NCI-H1092 (cell line): ENCODE measurements at places on chromosomes 7 and 10.

DNA sequence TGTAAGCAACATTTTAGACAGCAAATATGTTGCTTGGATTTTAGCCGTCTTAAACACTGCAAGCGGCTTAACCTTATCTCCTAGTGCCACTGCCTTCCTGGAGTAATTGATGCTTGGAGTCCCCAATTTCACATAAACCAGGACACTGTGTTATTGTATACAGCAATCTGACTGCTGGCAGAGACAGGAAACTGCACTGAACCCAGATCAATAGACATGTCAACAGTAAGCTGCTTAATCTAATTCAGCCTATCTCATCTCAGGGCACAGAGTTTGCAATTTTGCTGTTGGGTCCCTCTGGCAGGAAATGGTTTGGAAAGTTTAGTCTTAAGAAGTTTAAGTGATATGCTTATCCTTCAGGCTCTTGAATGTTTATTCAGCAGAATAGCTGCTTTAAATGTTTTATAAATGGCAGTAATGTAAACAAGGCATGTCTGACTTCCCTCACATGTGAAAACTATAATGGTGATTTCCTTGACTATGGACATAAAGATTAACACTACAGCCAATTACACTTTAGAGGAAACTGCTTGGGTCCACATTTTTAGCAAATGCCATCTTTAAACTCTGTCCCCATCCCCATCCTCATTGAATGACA lies 598.6 kb downstream of the PARD3 start:
- DNase-seq = no peak

GRCh38 chr7:158096582-158096981 lies 491.0 kb downstream of the PTPRN2 start:
- DNase-seq = no peak

DNA sequence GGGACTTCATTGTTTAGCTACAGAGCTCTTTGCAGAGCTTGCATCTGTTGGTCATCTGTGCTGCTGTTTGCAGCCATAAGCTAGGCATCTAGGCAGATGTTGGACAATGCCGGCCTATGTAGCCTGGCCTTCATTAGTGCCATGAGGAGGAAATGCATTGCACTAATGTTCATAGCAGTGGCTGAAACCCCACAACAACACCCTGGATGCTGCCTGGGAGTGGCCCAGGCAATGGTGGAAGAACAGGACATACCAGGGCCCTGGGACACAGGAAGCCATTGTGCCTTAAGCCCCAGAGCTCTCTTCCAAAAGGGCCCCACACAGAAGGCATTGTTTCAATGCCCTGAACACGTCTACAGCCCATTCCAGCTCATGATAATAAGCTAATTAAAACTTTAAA lies 131.5 kb upstream of the LYZL1 start:
- DNase-seq = no peak

- DNase-seq = no peak
Observed at GRCh38 chr10:125158601-125159485, 1.5 kb downstream of the CTBP2 start.

DNA sequence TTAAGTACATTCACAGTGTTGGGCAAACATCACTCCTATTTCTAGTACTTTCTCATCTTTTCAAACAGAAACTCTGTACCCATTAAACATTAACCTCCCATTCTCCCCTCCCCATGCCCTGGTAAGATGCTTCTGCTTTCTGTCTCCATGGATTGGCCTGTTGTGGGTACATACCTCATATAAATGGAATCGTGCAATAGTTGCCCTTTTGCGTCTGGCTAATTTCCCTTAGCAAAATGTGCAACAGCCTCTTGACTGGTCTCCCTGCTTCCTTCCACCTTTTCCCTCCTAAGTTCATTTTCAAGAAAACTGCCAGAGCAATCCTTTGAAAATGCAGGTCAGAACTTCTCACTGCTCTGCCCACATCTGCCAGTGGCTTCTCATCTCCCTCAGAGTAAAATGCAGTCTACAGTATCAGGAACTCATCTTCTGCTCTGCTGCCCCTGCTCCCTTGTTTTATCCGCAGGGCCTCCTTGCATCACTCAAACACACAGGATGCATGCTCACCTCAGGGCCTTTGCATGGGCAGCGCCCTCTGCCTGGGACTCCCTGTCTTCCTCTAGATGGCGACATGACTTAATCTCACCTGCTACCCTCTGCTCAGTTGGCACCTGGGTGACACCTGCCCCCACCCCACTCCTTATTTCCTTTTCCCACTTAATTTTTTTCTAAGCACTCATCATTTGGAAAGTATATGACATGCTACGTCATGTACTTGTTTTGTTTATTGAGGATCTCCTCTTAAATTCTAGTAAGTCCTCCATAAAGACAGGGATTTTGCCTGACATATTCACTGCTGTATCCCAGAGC lies 44.3 kb upstream of the ECHDC3 start:
- DNase-seq = no peak

DNA sequence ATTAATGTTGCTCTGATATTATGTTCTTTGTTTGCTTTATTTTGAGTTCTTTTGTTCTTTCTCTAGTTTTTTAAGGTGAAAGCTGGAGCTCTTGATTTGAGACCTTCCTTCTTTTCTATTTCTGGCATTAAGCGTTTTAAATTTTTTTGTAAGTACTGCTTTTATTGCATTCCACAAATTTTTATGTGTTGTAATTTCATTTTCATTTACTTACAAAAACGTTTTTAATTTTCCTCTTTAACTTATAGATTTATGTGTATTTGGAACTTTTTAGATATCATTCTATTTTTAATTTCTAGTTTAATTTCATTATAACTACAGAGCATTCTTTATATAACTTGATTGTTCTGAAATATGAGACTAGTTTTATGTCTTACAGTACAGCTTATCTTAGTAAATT lies 395.6 kb downstream of the ETV1 start:
- DNase-seq = no peak

GRCh38 chr7:27175626-27176523 lies 1.8 kb upstream of the HOXA10 start:
- DNase-seq = no peak

DNA sequence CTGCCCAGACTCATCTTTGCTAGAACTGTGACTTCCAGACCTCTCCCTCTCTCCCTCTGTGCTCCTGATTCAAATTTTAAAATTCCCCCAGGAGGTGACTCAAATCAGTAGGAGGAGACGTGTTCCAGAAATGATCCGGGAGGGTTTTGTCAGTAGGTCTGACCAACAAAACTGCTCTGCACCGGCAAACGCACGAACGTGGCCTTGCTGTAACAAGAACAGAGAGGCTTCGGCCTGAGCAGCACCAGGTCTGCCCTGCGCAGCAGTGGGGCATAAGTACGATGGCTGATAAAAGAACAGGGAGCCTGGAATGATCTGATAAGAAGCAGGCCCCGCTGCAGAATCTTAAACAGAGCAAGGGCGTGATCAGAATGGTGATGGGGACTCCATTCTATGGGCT lies 152.7 kb upstream of the AUTS2 start:
- DNase-seq = no peak

- DNase-seq = no peak
Observed at GRCh38 chr10:121536310-121536913, 61.8 kb downstream of the FGFR2 start.

DNA sequence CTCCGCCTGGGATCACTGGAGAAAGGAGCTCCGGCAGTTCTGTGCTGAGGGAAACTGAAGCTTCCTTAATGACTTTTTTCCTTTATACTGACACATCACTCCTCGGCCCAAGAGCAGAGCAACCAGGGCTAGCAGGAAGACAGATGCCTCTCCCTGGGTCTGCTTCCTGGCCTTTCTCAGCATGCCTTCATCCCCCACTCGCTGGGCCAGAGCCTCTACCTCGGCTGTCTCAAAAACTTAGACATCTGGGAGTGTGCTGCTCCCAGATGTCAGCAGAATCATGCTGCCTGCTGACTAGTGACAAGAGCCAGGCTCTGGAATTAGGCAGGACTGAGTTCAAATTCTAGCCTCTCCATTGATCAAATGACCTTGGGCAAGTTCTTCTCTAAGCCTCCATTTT lies 24.4 kb upstream of the LRRC4 start:
- DNase-seq = no peak

- no peak for DNase-seq
Observed at GRCh38 chr7:106344861-106345260, 60.1 kb upstream of the NAMPT start.

DNA sequence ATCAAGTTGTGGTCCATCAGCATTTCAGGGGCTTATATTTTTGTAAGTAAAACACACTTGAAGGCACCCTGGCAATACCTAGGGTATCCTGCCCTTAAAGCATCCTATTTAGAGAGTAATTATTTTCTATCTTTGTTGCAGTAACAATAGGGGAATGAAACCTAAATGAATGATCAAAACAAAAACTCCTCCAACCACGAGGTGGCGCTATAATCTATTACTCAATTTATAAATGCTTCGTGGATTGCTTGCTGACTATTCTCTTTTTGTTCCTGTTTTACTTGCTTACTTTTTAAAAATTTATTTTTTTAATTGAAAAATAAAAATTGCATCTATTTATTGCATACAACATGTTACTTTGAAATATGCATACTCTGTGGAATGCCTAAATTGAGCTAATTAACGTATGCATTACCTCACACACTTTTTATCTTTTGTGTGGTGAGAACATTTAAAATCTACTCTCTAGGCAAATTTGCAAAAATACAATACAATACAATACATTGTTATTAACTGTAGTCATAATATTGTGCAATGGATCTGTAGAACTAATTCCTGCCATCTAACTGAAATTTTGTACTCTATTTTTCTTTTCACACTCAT lies 147.7 kb upstream of the BMPER start:
- peak; percentile 18 for DNase-seq

DNA sequence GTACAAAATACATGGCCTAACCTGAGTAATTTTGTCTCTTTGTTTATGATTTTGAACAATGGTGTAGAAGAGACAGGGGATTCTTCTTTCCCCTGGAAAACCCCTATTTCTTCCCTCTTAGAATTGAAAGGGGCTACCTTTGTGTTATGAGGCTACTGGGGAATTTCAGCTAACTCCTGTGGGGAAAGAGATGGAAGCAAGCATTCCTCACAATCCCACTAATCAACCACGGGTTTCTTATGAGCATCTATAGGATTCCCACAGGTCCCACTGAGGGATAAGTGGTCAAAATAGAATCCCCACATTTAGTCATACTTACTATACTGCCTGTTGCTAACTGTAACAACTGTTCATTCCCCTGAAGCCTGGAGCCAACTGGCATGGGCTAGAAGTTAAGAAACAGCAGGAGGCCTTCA lies 32.2 kb upstream of the ITGB8 start:
- no peak for DNase-seq

- no peak for DNase-seq
Observed at GRCh38 chr10:43665054-43665453, 16.4 kb upstream of the ZNF32 start.

DNA sequence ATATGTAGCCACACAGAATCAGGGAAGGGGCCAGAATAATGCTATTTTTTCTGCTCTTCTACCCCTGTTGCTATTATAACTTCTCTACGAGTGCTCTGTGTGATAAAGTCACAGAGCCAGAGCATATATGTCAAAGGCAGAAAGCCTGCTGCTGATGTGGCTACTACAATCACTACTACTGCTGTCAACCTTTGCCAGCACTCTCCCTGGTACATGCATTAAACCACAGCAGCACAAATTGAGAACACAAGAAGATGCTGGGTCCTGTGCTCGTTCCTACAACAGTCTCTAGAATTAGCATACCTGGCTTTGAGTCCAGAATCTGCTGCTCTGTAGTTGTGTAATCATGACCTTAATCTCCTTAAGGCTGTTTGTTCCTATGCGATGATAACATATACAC lies 108.6 kb downstream of the SEMA3A start:
- DNase-seq = no peak

- no peak for DNase-seq
Observed at GRCh38 chr10:106914016-106914415, 250.5 kb downstream of the SORCS1 start.

GRCh38 chr7:129122751-129123509 lies 21.6 kb upstream of the TSPAN33 start:
- no peak for DNase-seq

DNA sequence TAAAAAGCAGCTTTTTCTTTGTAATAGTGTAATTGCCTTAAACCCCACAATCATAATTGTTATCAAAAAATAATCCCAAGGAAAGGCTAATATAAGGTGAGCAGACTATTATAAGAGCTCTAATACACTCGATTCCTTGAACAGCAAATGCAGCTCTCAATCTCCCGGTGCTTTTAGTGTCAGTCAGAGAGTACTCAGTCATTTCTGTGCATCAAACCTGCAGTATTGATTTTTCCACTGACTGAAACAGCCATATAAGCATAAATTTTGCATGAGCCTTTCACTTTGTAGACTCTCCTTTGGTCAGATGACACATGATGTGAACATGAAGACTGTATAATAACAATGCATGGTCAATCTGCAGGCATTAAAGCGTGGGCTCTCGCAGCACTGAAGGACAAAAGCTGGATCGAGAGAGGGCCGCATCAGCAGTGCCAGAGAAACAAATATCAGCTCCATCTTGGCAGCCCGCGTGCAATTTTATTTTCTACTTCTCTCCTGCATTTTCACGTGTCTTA lies 272.0 kb downstream of the POU6F2 start:
- no peak for DNase-seq

- DNase-seq = no peak
Observed at GRCh38 chr10:71900441-71901180, 49.6 kb upstream of the PSAP start.

DNA sequence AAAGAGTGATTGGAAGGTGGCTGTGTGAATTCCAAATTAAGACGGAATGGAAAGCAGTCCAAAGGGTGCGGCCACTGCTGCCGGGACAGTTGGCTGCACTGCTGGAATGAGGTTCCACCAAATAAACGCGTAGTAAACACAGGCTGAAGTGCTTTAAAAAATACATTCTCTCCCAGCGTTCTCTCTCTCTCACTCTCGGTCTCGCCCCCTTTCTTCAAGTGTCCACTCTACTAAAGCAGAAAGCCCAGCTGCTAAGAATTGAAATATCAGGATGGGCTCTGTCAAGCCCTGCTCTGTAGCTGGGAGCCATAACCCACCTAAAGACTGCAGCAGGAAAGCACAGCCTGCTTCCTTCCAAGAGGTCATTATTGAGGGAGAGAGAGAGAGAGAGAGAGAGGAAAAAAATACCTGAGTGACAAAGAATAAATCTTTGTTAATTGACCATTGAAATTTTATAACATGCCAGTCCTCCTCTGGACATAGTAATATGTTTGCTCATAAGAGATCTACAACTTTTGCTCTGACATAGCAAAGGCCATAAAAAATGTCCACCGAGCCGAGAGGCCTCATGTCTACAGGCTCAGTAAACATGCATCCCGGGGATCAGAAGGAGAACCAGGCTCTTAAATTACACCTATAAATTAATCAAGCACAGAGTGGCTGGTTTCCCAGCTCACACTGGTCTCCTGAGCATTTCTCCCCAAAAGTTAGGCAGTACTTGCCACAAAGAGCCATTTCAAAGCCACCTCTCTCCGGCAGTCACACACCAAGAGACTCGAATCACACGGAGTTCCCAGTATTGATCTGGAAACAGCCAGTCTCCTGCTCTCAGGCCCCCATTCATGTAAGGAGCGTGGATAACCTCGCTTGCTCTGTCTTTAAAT lies 72.8 kb downstream of the FGFR2 start:
- no peak for DNase-seq
